ENCODE measurements at places on chromosomes 3 and 15.
A peak's percentile ranks its signal among the peaks of the same experiment; 100 is the strongest.

DNA sequence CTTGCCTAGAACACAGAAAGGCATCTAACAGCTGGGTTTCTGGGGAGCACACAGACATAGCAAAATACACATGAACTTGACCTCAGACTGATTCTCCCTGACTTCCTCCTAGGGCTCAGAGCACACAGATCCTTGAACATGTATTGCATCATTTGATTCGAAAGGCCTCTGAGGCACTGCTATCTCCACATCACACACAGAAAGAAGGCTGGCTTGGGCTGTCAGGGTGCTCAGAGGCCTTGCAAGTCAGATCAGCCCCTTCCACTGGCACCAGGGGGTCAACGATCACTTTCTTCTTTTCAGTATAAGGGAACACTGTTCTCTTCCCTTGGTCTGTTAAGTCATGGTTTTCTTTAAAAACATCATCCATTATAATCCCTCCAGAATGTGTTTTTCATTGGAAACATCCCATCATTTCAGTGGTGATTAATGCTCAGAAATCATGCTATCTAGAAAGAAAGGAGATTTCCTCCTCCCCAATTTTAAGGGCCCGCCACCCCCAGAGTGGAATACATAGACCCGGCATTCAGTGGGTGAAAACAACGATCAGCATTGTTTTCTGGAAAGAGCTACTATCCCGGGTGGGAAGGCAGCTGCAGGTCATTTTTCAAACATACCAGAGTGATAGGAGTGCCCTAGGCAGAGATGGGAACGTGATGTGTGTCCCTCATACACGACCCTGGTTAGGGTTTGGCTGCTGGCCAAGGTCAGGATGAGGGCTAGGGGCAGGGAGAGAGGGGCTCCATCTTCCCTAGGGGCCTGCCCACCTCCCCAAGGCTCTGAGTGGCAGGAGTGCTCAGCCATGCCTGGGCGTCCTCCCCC, 253.3 kb upstream of the LYSMD4 start:
- DNase-seq: no peak

DNA sequence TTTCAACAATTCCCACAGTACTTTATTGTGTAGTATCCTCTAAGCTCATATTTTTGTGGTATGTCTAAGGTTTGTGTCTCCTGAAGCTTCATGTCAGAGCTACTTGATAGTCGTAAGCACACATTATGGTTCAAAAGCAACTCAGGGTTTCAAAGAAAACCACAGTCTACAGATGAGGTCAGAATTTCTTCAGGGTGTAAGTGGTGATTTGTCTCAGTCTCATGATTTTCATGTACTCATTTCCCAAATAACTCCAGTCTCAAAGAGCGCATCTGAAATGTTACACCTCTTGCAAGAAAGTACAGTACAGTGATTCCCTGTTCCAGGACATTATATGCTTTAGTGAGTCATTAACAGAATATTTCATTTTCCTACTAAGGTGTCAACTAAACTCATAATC, 47.5 kb upstream of the SSR3 start:
- DNase-seq: no peak

DNA sequence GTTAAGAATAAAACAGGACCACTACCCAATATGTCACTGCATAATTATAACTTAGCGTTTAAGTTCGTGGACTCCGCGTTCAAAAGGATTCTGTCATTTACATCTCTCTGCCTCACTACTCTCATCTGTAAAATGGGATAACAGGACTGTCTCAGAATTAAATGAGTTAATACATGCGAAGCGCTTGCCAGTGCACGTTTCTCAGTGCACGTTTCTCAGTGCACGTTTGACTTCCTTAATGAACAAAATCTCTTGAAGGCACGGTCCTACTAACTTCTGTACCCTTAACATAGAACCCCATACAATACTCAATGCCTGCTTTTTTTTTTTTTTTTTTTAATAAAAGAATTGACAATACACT, 499 bp downstream of the RABL3 start:
- no peak for DNase-seq

- no peak for DNase-seq
These were observed 168.8 kb downstream of the ECT2 start for GRCh38 chr3:172919297-172919683.

DNA sequence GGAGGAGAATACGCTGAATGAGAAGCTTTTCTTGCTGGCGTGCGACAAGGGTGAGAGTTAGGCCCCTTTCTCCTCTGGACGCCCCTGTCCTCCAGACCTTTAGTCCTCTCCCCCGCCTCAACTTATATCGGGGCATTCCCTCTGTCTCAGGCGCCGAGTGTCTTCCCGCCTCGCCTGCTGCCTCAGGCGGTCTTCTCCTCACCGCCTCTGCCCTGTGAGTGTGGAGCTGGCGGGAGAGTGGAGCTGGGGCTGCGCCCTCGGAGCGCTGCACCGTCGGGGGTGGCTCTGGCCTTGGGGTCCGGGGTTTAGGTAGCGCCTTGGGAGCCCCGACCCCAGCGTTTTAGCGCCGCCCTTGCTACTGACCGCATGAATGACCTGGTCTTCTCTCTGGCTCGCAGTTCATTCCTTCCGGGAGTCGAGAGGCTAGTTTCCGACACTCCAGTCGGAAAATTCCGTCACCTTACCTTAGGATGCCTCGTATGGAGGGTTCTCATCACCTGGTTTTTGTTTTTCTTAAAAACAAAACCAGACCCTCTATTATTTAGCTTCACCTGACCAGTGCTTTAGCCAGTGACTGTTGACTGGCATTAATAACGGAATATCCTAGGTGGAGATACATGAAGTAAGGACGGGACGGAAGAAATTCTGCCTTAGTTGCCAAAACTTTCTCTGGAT, 985 bp downstream of the TRPC1 start:
- DNase-seq: peak; percentile 5

GRCh38 chr15:51328926-51329325, 9.5 kb downstream of the CYP19A1 start:
- DNase-seq: no peak

DNA sequence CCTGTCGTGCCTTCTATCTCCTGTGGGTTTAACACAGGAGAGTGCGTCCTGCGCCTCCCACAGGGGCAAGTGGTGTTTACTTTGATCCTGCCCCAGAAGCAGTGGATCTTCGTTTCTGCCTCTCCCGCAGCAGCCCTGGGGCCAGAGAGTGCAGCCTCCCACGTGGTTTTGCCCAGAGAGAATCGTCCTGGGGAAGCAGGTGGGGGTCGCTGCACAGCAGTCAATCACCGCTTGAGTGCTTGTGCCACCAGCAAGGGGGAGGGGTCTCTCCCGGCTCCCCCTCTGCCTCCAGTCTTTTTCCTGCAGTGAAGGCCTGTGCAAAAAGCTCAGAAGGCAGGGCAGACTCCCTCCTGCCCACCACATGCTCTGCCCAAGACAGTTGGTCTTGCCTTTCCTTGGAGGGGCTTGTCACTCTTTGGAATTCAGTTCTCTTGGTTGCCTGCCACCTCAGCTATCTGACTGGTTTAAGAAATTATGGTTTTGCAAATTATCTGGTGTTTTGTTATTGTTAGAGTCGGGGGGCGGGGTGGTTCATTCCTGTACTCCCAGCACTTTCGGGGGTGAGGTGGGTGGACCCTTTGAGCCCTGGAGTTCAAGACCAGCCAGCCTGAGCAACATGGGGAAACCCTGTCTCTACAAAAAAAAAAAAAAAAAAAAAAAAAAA, 26.9 kb downstream of the STOML1 start:
- no peak for DNase-seq

DNA sequence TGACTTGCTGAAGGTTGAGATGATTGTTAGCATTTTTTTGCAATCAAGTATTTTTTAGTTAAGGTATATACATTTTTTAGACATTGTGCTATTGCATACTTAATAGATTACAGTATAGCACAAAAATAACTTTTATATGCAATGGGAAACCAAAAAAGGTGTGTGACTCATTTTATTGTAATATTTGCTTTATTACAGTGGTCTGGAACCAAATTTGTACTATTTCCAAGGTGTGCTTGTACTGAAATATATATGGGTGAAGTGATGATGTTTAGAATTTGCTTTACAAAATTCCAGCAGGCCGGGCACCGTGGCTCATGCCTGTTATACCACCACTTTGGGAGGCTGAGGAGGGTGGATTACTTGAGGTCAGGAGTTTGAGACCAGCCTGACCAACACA, 29.1 kb upstream of the TBC1D23 start:
- no peak for DNase-seq

All from brain microvascular endothelial cell (primary cell).